ENCODE measurements at places on chromosomes 6 and 20.

- DNase-seq = no peak
Measured at GRCh38 chr6:69861986-69862385, 4.4 kb upstream of the COL19A1 start.

DNA sequence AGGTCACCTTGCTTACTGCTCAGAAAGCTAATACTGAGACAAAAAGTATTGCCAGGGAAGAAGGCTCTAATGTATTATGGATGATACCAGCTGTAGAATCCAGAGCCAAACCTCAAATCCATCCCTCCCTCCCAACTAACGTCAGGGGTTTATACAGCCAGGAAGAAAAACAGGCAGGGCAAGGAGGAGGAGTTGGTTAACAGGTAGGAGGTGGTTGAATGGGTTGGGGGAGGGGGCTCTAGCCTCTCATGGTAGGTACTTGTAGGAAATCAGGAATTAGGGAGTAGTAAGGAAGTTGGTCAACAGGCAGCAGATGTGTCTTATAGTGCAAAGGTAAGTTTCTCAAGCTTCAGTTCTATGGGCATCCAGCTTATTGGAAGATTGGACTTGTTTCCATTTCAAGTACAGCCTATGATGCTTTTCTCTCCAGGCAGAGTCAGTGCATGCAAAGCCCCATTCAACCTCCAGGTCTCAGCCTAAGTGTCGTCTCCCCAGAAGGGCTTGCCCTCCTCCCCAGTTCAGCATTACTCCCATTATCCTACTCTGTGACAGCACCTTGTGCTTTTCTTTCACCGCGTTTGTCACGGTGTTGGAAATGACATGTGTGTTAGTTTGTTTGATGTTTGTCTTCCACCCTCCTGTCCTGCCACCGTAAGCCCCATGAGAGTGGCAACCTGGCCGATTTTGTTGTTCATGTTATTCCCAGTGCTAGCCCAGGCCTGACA is 38.1 kb downstream of the PNLDC1 start:
- no peak for DNase-seq

DNA sequence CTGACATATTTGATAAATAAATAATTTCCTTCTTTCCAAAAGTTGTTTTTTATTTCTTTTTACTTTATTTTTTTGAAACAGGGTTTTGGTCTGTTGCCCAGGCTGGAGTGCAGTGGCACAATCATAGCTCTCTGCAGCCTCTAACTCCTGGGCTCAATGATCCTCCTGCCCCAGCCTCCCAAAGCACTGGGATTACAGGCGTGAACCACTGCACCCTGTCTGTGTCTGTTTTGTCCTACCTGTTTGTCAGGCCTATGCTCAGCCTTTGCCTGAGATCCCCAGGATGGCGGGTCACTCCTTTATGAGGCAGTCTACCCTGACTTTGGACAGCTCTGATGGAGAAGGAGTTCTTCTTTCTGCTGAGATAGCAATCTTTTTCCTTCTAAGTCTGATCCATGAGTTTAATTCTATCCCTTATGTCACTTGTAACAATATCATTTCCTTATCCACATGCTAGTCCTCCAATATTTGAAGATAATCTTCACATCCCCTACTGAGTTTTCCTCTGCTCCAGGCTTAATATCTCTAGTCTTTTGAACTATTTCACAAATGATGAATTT is 14.4 kb upstream of the SLC16A10 start:
- DNase-seq = no peak

- no peak for DNase-seq
Measured at GRCh38 chr6:151590742-151591141, 96.9 kb downstream of the CCDC170 start.

DNA sequence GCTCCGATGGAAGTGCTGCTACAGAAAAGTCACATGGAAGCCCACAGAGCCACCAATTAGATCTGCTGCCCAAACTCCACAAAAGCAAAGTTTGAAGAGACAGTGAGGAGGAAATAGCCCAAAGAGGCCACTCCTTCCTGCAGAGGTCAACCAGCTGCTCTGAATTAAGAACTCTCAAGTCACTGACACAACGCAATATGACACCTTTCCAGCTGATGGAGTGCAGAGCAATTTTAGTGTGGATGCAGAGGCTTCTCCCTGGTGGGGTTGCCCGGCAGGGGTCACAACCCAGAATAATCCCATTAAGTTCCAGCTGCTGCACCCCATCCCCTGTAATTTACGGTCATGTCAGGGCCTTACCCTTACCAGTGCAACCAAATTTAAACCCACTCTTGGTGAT is 361.9 kb upstream of the JARID2 start:
- no peak for DNase-seq

DNA sequence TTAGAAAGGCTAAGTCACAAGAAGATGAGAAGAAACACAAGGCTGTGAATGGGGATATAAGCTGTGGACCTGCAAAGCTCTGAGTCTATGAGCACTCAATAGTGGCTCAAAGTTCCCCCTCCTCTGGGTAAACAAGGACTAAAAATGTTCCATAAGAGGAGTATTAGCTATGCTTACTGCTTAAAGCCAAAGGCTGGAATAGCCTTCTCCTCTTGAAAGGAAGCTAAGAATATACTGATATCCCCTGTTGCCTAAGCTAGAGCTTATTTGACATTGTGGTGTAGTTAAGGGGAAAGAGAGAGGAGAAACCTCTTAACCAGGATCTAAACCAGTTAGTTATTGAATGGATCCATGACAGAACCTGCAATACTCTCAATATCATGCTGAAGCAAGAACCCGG is 45.8 kb downstream of the NOL7 start:
- DNase-seq = no peak

DNA sequence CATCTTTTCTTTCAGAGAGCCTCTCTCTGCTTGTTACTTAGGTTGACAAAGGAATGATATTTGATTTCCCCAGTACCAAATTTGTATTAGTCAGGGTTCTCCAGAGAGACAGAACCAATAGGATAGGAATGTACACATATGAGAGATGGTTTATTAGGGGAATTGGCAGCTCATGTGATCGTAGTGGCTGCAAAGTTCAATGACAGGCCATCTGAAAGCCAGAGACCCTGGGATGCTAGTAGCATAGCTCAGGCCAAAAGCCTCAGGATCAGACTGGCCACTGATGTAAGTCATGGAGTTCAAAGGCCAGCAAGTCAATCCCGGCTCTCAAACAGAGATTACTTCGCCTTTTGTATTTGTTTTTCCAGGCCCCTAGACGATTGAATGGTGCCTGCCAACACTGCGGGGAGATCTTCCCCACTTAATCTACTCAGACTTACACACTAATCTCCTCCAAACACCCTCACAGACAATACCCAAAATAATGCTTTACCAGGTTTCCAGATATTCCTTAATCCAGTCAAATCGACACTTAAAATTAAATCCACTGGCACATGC is 215.5 kb downstream of the ALDH8A1 start:
- DNase-seq = no peak

GRCh38 chr6:9205645-9206044 is 770.3 kb upstream of the SLC35B3 start:
- DNase-seq = no peak

- DNase-seq = no peak
Measured at GRCh38 chr6:41122373-41122772, 31.8 kb downstream of the TREML1 start.

GRCh38 chr20:49237531-49237930 is 18.3 kb downstream of the DDX27 start:
- no peak for DNase-seq

- no peak for DNase-seq
Measured at GRCh38 chr6:15427331-15428070, 181.6 kb downstream of the JARID2 start.

- DNase-seq = no peak
Measured at GRCh38 chr6:20644667-20645370, 110.6 kb downstream of the CDKAL1 start.

- no peak for DNase-seq
Measured at GRCh38 chr20:33999025-33999649, 5.4 kb downstream of the RALY start.

GRCh38 chr6:11653028-11653583 is 115.6 kb downstream of the TMEM170B start:
- DNase-seq = no peak

DNA sequence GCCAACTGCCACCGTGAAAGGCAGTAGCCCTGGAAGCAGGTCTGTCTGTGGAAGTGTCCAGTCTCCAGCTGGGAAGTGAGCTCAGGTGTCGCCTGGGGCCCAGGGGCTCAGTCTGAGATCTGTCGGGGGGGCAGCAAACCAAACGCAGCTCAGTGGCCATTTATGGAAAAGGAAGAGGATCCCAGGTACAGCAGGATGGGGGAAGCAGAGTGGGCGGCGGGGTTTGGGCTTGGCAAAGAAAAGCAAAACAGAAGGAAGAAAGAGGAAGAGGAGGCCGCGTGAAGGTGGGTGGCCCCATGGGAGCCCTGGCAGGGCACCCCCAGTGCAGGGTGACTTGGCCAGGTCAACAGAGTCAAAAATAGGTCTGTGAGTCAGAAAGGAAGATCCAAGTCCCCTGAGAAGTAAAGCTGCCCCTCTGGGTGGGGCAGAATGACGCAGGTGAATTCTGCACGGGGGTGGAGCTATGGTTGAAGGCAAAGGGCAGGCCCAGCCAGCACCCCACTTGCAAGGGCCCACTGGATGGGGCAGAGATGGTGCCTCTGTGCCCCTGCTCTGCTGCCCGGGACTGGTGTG is 5.3 kb downstream of the PXDC1 start:
- DNase-seq = no peak

DNA sequence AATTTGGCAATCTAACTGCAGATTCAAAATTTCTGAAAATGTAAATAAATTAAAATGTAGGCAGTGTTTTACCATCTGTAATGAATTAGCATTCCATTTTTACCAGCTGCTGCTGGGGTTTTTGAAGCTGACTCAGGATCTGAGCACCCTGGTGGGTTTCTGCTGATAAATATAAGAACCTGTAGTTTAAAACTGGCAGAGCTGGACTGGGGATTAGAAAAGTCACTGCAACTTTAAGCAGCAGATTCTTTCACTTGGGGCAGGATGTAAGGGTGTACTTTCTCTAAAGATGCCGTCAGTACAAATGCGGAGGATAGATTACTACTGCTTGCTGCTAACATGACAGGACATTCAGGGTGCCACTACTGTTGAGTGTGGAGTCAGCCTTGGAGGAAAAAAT is 341.8 kb downstream of the CDKAL1 start:
- no peak for DNase-seq

GRCh38 chr6:32406857-32407256 is at the start of gene BTNL2:
BTNL2 (minus strand) TSS chr6:32407181; CDS start chr6:32407123, 58 bp downstream.
- no peak for DNase-seq

GRCh38 chr6:34098045-34098936 is 47.6 kb downstream of the GRM4 start:
- DNase-seq = no peak

- DNase-seq = no peak
Measured at GRCh38 chr6:34836451-34836850, 44.6 kb downstream of the BLTP3A start.

DNA sequence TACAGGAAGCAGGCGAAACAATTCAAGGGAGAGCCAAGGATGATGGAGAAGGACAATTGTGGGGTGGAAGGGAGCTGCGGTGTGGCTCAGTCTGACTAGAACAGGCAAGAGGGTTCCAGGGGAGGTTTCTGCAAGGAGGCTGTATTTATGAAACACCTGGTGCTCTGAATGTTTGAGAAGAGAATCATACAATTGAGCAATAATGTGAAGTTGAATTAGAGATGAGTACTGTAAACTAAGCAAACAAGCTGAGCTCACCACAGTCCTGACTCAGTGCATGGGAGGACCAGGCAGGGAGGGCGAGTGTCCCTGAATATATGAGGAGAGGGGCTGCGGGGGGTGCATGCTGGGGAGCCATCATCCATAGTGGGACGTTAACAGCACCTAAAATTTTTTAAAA is 279.7 kb downstream of the KIF16B start:
- DNase-seq = no peak

DNA sequence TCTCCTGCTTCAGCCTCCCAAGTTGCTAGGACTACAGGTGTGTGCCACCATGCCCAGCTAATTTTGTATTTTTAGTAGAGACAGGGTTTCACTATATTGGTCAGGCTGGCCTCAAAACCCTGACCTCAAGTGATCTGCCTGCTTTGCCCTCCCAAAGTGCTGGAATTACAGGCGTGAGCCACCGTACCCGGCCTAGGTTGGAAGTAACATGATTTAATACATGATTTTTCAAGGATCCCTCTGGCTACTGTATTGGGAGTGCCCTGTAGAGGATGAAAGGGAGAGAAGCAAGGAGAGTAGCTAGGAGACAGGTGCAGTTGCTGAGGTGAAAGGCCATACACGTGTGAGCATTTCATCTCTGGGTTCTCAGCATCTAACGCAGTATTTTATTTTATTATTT is 2.6 kb upstream of the NCOA3 start:
- no peak for DNase-seq

- DNase-seq = no peak
Measured at GRCh38 chr6:2523061-2523460, 227.7 kb downstream of the MYLK4 start.

DNA sequence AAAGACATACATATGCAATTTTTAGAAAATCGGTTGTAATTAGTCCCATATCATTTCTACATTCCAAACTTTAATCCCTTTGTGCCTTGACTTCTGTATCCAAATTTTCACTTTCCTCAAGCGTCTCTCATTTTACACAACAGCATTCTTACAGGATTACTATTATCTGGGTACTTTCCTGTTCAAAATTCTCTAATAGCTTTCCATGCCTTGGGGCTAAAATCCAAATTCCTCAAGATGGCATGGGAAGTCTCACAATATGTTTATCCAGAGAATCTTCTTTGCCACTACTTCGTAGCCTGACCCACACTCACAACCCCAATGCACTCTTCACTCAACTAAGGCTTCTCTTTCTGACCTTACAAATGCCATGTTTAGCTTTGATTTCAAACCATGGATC is 125.0 kb downstream of the TBX18 start:
- no peak for DNase-seq

DNA sequence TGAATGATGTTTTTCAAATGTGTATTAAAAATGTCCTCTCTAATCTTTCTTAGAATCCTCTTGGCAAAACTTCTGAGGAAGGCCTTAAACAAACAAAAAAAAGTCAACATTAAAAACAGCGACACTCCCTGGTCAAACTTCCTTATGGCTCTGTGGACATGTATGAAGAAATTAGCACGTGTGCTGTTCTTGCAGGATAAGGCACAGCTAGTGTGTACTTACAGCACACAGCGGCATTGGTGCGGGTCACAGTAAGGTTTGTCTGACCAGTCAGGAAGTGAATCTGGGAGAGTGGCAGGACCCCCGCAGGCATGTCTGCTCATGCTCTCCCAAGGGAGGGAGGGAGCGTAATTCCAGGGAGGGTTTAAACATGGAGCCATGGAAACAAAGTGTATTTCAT is 38.8 kb downstream of the SLC22A1 start:
- no peak for DNase-seq

DNA sequence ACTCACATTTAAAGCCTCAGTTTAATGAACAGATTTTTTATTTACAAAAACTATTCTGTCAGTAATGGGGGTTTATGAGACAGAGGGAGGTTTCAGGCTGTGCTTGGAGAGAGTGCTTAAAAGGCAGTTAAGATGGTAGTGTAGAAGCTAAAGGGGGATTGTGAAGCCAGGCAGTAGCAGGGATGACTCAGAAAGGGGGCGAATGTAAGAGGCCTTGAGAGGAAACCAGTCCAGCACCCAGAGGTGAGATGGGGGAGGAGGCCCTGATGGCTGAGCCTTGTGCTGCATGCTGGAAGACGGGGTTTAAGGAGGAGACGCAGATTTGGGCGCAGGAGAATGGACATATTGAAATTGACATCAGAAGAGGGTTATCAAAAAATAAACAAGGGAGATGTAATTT is 6.6 kb upstream of the SERPINB9 start:
- DNase-seq = no peak

GRCh38 chr6:41642090-41642959 is 4.1 kb downstream of the MDFI start:
- no peak for DNase-seq

- DNase-seq = no peak
Measured at GRCh38 chr6:19322691-19323485, 514.3 kb upstream of the ID4 start.
